ENCODE measurements at places on chromosomes 7 and 10.

- no peak for DNase-seq
Observed at GRCh38 chr7:30971440-30971839, 7.7 kb downstream of the GHRHR start.

DNA sequence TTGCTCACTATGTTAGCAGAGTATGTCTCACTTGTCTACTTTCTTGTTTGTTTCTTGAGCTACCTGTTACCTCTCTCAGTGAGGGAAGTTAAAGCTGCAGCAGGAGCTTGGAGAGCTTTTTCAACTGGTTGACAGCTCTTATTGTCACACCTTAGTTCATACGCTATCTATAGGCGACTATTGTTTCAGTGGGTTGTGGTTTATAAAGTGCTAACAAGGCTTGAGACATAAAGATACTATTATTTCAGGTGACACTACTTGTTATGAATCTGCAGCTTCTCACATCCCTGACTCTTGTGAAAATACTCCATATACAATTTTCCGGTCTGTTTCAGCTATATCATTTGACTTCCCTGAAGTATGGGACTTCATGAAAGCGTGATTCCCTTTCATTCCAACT lies 167.4 kb downstream of the CSTF2T start:
- DNase-seq, result no peak

GRCh38 chr7:55066524-55066923 lies 47.7 kb downstream of the EGFR start:
- no peak for DNase-seq

GRCh38 chr10:114340816-114341215 lies 63.5 kb downstream of the AFAP1L2 start:
- DNase-seq, result no peak

DNA sequence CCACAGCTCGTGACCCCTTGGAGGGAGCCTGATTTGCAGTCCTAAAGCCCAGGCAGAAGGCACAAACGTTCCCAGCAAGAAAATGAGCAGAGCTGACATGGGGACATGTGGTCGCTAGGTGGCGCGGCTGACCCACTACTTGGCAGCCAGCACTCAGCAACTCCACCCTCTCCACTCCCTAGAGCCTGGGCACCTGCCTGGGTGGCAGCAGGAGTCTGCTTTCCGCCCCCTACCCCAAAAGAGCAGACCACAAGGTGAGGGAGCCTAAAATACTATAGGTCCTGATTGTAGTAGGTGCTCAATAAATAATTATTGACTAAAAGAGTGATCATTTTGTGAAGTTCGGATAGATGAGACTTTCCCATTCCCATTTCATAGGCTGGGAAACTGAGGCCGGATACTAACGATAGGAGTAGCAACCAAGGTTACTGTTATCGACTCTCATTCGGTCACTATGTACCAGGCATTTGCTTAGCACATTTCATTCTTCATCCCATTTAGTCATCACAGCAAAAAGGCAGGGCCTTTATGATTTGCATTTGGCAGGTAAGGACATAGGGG lies 57.4 kb downstream of the NEUROG3 start:
- DNase-seq, result peak; percentile 84

DNA sequence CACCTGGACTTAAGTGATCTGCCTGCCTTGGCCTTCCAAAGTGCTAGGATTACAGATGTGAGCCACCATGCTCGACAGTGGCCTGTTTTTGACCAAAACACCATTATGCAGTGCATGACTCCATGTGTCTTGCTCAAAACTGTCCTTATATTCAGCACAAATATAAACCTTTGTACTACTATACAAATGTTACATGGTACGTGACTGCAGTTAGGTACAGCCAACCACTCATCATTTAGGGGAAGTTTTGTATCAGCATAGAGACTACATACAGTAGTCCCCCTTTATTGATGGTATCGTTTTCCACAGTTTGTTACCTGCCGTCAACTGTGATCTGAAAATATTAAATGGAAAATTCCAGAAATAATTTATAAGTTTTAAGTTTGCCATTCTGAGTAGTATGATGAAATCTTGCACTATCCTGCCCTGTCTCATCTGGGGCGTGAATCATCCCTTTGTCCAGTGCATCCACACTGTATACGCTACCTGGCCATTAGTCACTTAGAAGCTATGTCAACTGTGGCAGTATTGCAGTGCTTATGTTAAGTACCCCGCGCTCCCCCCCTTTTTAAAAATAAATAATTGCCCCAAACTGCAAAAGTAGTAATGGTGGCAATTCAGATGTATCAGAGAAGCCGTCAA lies 23.3 kb upstream of the ZNF282 start:
- DNase-seq, result no peak

- no peak for DNase-seq
Observed at GRCh38 chr10:8437896-8438295, 383.4 kb downstream of the GATA3 start.

DNA sequence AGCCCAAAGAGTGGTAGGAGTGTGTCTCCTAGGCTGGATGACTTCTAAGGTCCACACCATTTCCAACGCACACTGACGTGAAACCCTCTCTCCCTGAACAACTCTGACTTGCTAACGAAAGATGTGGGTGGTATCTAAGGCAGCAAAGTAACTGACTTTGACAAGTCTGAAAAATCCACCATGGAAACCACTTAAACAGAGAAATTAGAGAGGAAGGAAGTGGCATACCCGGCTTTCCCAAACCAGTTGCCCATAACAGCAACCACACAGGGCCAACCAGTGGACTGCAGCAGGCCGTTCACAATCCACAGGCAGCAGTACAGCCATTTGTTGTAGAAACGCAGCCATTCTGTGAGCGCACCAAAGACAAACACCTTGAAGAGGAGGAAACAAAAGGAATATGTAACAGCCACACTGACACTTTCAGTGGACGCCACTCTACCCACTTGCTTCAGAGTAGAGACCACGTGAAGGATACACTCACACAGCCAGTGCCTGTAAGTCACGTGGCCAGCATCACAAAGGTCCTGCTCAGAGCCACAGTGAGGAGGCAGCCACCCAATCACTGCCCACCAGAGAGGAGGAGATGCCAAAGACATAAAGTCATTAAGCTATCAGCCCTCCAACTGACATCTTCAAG lies 39.8 kb downstream of the SLC37A3 start:
- DNase-seq, result peak; percentile 56

DNA sequence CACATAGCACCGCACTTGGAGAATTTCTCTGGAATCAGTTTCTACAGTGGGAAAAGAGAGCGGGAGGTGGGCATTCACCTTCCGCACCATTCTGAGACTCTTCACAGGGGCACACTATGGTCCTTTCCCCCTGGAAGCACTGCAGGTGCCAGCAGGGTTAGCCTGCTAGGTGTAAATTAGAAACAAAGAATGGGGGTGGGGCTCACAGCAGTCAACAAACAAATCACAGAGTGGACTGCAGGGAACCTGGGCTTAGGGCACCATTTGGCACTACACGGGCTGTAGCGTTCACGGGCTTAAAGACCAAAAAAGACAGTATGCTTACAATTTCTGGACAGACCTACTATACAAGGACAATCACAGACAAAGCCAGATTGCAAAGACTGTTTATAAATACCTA lies 8.0 kb upstream of the PKD1L1 start:
- no peak for DNase-seq

GRCh38 chr10:63414481-63415260 lies 51.1 kb downstream of the JMJD1C start:
- DNase-seq, result no peak

DNA sequence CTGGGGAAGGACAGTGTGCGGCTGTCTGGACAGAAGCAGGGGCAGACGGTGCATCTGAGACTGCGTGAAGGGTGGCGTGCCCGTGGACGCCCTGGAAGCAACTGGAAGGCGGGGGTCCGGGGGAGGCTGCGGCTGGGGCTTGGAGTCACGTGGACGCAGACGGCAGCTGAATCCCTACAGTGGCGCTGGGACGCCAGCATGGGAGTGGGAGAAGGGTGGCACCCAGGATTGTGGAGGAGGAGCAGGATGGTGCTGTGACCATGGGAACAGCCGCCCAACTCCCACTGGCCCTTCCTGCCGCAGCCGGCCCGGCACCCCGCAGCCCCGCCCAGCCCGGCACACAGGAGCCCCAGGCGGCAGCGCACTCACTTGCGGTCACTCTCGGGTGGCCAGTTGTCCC lies 9.7 kb downstream of the INTS1 start:
- DNase-seq, result no peak

GRCh38 chr7:8146788-8147413 lies 115.1 kb downstream of the ICA1 start:
- DNase-seq, result no peak

DNA sequence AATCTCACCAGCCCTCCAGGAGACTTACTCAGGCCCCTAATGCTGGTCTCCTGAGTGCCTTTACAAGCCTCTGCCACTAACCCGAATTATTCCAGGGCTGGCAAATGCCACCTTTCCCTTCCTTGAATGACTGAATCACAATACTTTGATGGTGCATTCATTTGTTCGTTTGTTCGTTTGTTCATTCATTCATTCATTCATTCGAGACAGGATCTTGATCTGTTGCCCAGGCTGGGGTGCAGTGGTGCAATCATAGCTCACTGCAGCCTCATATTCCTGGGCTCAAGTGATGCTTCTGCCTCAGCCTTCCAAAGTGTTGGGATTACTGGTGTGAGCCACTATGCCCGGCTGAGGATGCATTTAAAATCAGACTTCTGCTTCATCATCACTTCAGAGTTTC lies 6.0 kb downstream of the ZNF12 start:
- no peak for DNase-seq

GRCh38 chr7:11461946-11462345 lies 370.1 kb downstream of the THSD7A start:
- no peak for DNase-seq

GRCh38 chr10:131092386-131092785 lies 219.1 kb downstream of the TCERG1L start:
- DNase-seq, result no peak

DNA sequence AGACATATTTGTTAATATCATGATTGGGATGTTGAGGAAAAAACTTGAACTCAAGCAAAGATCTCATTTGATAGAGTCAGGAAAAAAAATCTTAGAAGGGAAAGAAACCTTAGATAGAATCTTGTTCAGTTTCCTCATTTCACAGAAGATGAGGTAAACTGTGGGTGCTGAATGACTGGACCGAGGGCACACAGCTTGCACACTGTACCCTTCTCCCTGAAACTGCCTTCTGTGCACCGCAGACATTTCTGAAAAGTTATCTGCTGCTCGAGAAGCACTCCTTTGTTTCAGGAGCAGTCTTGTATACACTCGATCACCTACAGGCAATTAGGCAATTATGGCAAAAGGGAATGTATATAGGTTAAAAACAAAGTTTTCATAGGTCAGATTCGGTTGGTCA lies 167.4 kb downstream of the SKAP2 start:
- DNase-seq, result no peak

- no peak for DNase-seq
Observed at GRCh38 chr10:21528236-21529031, 3.0 kb upstream of the SKIDA1 start.

DNA sequence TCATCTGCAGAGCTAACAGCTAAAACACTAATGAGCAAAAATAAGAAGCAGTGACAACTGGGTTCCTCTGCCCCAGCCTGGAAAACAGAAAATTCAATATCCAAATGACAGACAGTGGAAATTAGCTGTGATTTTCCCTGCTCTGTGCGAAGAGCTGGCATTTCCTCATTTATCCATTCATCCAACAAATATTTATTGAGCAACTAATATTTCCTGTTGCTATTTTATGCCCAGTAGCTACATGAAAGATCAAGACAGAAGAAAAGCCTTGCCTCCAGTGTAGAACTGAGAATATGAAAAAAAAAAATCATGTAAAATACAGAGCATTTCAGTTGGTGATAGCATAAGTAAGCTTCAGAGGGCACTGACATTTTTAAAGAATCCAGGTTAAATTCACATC lies 140.9 kb downstream of the ABCA13 start:
- no peak for DNase-seq

DNA sequence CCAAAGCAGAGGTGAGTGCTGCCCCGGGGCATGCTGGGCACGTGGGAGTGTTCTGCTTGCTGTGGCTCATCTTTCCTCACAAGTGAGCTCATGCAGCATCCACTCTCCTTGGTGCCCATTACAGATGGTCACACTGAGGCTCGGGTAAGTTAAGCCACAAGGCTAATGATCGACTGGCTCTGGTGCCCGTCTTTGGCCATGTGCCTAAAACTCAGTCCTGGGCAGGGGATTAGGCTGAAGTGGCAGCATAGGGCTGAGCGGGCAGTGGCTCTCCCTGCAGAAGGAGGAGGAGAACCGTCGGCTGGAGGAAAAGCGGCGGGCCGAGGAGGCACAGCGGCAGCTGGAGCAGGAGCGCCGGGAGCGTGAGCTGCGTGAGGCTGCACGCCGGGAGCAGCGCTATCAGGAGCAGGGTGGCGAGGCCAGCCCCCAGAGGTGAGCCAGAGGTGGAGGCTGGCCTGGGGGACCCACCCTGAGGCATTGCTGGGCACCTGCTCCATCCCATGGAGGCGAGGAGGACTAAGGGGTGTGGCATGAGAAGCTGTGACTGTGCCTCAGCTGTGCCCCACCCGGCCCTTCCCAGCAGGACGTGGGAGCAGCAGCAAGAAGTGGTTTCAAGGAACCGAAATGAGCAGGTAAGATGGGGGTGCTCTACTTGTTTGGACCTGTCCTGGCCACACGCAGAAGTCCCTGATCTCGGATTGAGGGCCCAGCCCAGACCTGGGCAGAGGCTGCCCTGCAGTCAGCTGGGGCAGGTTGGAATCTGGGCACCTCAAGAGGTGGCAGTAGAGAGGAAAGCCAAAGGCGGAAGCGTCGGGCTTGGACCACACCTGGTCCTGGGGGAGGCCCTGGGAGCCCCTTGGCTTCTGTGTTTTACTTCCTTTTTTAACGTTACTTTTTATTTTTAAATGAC lies 7.3 kb downstream of the PGAM2 start:
- DNase-seq, result no peak

GRCh38 chr10:71316056-71316785 lies 2.8 kb upstream of the SLC29A3 start:
- DNase-seq, result peak; percentile 46

- DNase-seq, result no peak
Observed at GRCh38 chr7:17937506-17938120, 2.7 kb downstream of the SNX13 start.

GRCh38 chr10:125083576-125083920 lies 76.8 kb downstream of the CTBP2 start:
- DNase-seq, result no peak

DNA sequence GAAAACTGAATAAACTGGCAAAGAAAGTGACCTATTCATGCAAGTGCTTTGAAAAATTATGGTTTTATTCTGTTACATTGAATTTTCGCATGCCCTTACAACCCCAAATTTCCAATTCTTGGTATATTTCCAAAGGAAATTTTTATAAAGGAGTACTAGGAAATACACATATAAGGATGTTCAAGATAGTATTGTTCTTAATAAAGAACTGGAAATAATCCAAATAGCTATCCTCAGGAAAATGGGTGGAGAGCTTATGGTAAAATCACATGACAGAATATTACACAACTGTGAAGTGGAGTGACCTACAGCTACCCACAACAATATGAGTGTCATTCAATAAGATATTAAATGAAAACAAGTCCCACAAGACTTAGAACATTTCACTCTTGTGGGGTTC lies 138.9 kb upstream of the BMPER start:
- no peak for DNase-seq

GRCh38 chr10:60335708-60336107 lies 54.0 kb downstream of the ANK3 start:
- DNase-seq, result no peak

- no peak for DNase-seq
Observed at GRCh38 chr10:33377658-33378025, 43.2 kb upstream of the NRP1 start.
